ENCODE measurements at places on chromosomes 2 and 18.
A peak's percentile ranks its signal among the peaks of the same experiment; 100 is the strongest.

- peak; percentile 33 for DNase-seq
Measured at GRCh38 chr2:37809525-37809924, 115.6 kb upstream of the RMDN2 start.

GRCh38 chr18:623761-624620, 27.2 kb downstream of the CLUL1 start:
- peak; percentile 59 for DNase-seq

GRCh38 chr2:227016894-227017293, 147.1 kb downstream of the COL4A4 start:
- DNase-seq = no peak

DNA sequence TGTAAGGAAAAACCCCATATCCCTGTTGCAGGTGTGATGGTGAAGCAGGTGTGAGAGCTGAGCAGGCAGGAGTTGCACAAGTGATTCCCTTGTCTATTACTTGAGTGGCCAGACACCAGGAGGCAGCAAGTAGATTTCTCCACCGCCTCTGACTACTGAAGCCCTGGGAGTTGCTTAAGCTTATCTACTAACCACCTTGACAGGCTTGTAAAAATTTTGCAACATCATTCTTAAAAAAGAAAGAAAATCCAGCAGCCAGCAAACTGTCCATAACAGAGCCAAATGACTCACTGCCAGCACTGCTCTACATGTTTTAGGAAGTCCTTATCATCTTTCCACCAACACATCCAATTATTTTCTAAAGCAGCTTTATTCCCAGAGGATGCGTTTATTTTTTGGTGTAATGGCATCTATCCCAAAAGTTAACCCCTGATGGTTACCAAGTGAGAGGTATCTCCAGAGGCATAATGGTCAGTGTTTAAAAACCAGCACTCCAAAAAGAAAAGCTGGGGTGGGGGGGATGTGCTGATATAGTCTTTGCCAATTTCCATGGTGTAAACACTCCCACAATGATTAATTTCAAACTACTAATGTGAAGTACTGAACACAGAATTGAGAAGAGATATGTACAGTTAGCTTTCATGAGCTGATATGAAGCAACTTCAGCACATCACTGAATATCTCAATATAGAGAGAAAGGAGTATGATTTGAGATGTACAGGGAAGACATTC, 16.3 kb upstream of the GPR39 start:
- DNase-seq = no peak

- peak; percentile 86 for DNase-seq
Measured at GRCh38 chr18:44679056-44679913, 1.4 kb upstream of the SETBP1 start.

GRCh38 chr2:15559379-15560139, 1.6 kb downstream of the NBAS start:
- DNase-seq = no peak

DNA sequence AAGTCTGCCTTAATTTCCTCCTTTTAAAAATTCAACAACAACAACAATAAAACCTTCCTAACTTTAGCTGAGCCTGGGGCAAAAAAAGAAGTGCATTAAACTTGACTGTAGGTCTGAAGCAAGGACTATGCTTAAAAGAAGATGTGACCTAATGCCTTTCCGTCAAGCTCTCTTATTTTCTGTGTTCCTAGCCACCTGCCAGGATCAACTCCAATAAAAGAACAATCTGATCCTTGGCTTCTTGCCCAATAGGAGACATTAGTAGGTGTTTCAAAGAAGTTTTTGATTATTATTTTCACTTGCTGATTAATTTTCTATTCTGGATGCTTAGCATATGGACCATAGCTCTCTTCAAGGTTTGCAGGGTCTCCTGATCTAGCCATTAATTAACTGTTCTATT, 237.5 kb downstream of the STK39 start:
- DNase-seq = no peak

DNA sequence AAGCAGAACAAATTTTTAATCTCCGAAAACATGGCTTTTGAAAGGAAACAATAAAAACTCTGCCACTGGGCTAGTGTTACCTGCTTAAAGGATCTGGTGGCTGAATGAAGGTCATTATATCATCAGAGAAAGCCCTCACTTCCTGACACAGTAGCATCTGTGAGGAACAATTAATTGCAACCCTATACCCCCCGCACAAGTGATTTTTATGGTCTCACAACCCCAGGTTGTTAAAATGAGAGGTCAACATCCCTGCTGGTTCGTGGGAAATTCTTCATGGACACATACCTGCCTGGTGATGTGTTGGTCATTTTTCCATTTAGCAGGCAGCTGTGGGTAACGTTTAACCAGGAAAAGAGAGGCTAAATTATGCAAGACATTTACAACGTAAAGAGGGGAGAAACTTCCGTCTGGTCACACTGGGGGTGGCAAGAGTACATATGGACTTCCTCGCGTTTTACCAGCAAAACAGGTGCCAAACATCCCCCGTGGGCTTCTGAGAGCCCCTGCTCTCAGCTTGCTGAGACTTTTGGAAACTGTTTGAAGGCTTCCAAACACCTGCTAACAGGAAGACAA, 29.2 kb downstream of the NIFK start:
- no peak for DNase-seq

DNA sequence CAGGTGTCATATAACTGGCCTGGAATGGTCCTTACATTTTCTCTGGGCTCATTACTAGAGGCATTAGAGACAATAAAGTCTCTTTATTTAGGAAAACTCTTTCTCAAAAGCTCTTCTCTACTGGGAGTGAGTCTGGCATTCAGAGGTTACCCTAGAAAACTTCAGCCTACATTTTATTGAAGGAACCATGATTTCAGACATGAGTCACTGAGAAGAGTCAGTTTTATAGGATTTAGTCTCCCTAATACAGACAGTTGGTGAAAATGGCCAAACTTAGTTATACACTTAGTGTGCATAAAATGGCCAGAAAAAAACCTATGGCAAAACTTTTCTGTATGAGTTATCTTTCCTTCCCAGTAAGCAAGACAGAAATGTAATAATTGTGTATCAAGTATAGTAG, 689.4 kb downstream of the ZEB2 start:
- no peak for DNase-seq
